CD8-positive, alpha-beta memory T cell (primary cell): ENCODE measurements at places on chromosomes 5 and 9. TPM values are rescaled to one million over a fixed set of nuclear protein-coding genes. Genes with fewer than 3 reads are reported as not detected.

The SPINK7 gene
- total RNA-seq: not detected

GRCh38 chr5:20605732-20606525 lies 617.9 kb upstream of the CDH18 start:
- H3K27ac ChIP-seq: no peak overlapping the region
- no peak overlapping the region for H3K4me3 ChIP-seq
- no peaks in the 10 kb centered on the region for H3K4me1 ChIP-seq
- no peaks in the 10 kb centered on the region for H3K36me3 ChIP-seq
- no peak for DNase-seq

The PSMD5 gene
- 60.9 TPM for total RNA-seq

DNA sequence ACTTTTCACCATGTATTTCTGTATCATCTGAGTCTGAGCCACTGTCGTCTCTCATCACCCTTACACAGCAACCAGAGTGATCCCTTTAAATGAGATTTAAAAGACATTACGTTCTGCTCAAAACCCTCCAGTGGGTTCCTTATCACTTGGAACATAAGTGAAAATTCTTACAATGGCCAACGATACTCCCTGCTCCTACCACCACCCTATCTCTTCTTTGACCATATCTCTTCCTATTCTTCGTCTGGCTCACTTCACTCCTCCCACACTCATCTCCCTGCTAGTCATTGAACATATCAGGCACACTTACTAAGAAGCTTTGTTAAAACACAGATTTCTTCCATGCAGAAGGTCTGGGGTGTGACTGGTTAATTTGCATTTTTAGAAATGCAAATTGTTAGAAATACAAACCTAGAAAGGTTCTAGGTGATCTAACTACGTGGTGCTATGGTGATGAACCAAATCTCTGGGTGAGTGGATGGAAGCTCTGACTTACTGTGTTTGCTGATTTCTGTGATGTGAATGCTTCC lies 166.6 kb upstream of the CD180 start:
- H3K4me3 ChIP-seq: no peak overlapping the region
- H3K4me1 ChIP-seq: peaks cover 11% of the 10 kb centered on the region
- no peak for DNase-seq
- no peak overlapping the region for H3K27ac ChIP-seq
- no peaks in the 10 kb centered on the region for H3K36me3 ChIP-seq

- DNase-seq: no peak
- H3K4me1 ChIP-seq: peaks cover 22% of the 10 kb centered on the region
- H3K4me3 ChIP-seq: no peak overlapping the region
- H3K27ac ChIP-seq: no peak overlapping the region
Observed at GRCh38 chr9:34642679-34643078, 3.8 kb upstream of the GALT start.

The SMIM33 gene
- total RNA-seq: 0.11 TPM

DNA sequence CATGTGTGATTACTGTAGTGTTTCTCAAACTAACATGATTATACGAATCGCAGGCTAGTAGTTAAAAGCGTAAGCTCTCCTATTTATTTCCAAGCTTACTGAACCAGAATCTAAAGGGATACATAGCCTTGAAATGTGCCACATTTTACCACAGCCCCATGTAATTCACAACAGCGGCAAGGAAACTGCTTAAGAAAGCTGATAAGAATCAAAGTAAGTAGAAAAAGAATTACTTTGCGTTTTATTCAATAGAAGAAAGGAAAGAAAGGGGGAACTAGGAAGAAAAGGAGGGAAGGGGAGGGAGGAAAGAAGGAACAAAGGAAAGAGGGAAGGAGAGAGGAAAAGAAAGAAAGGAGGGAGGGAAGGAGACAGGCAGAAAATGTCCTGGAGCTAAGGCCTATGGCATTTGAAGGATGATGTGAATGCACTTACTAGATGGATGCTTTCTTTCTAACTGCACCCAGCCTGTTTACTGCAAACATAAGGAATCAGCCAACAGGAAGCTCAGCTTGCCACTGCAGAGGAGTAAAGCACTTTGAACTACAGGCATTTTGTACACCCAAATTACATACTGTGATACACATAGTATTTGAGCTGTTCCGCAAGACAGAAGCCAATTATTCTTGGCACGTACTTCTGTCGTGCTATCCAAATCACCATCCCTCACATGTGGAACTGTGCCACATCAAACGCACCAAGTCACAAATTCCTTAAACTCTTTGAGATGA lies 521.7 kb downstream of the RAB3C start:
- H3K27ac ChIP-seq: no peak overlapping the region
- H3K27me3 ChIP-seq: no peaks in the 10 kb centered on the region
- H3K4me1 ChIP-seq: peaks cover 6% of the 10 kb centered on the region
- DNase-seq: no peak
- H3K36me3 ChIP-seq: no peaks in the 10 kb centered on the region

DNA sequence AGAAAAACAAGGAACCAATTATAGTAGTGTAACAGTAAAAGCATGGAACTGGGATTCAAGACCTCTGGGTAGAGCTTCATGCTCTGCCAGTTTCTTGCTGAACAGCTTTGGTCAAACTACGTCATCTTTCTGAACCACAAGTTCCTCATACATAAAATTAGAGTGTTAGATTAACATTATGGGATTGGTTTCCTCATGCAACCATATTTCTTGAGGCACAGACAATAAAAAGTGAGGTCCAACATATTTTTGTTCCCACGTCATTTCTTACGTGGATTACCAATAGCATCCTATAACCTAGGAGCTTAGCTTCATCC lies 354.8 kb downstream of the TMEM232 start:
- H3K27ac ChIP-seq: no peak overlapping the region
- no peak for DNase-seq
- no peak overlapping the region for H3K4me3 ChIP-seq
- no peaks in the 10 kb centered on the region for H3K27me3 ChIP-seq
- no peaks in the 10 kb centered on the region for H3K36me3 ChIP-seq

DNA sequence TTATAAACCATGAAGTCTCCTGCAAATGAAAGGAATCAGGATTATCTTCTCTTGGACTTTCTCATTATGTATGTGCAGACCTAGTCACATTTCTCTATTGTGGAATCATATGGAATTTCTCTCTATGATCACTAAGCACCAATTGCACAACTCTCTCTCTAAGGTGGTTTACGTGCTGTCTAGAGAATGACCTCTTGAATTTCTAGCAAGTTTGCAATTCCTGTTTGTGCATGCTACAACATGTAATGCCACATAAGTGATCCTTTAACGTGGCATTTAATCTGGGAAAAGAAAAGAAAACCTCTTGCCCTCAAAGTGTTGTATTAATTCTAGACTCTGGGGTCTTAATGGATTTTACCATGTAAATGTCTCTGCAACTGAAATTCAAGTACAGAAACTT lies 5.0 kb upstream of the PPP2R2B start:
- no peaks in the 10 kb centered on the region for H3K27me3 ChIP-seq
- H3K36me3 ChIP-seq: no peaks in the 10 kb centered on the region
- no peak for DNase-seq
- no peak overlapping the region for H3K4me3 ChIP-seq

The OTULINL gene
- total RNA-seq: 15.4 TPM

The QSOX2 gene
- total RNA-seq: 15.3 TPM

The INSYN2B gene
- not detected for total RNA-seq

DNA sequence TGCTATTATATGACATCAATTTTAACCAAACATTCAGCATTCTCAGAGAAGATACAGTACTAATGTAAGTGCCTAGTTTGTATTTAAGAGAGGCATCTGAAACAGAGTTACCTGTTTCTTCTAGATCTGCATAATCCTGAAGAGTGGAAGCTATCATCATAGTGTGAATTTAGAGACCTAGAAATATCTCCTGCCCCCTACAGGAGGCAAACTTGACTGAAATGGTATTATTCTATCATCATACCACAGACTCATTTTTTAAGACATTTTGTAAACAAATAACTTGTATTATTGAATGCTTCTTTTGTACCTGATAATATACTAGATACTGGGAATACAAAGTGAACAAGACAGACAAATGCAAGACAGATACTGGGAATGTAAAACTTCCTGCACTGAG lies 216.8 kb upstream of the RPS23 start:
- no peaks in the 10 kb centered on the region for H3K4me1 ChIP-seq
- H3K27me3 ChIP-seq: no peaks in the 10 kb centered on the region
- no peak overlapping the region for H3K27ac ChIP-seq
- H3K36me3 ChIP-seq: no peaks in the 10 kb centered on the region
- H3K4me3 ChIP-seq: no peak overlapping the region

DNA sequence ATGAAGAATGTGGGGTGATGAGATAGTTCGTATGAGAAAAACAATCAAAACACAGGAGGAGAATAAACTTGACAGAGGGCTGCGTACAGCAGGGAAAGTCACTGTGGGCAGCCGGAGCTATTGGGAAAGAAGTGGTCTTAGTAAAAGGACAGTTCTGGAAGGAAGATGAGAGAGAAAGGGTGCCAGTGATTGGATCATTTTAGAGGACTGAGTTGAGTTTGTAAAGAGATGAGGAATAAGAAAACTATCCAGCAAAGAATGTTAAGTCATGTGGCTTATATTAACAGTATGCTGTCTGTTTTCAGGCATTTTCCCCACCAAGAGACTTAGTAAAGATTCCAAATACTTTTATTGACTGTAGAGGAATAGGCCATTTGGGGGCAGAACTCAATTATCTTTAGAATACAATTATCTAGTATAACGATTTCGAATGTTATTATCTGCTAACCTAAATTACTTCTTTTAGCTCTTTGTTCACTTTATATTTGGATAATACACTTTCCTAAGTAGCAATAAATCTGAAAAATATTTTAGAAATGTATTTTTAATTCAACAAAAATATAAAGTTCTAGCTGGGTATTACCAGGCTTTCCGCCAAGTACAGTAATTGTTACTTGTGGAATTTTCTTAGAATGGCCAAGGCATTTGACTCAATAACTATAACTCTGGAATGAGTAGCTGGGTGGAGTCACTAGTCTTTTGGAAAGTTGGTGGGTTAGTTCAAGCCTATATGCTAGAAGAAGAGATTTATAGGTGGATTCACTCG lies 15.5 kb upstream of the LOX start:
- H3K36me3 ChIP-seq: no peaks in the 10 kb centered on the region
- no peaks in the 10 kb centered on the region for H3K4me1 ChIP-seq

The DBH gene
- not detected for total RNA-seq

GRCh38 chr5:32076699-32077695 lies 97.1 kb downstream of the GOLPH3 start:
- DNase-seq: peak; percentile 37
- no peaks in the 10 kb centered on the region for H3K27me3 ChIP-seq
- H3K27ac ChIP-seq: no peak overlapping the region
- H3K36me3 ChIP-seq: no peaks in the 10 kb centered on the region
- H3K4me1 ChIP-seq: no peaks in the 10 kb centered on the region

DNA sequence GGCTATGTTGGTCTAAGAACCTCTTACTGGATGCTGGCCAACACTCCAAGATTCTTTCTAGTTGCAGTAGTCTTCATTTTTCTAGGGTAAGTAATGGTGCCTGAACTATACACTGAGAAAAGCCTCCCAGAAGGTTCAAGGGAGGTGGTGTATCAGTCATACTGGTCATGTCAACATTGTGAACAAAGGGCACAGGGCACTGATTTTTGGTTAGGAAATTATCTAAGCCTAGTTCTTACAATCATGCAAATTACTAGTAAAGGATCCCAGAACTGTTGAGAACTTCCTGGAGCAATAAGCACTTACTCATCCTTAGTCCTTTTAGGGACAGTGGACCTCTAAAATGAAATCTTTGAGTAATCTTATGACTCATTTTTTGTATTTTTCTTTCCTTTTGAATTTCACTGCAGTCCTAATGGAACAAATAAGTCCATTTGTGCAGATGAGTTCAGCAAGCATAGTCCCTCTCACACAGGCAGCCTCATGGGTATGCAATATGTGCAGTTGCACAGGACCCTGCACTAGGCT lies 21.1 kb upstream of the CDC42SE2 start:
- H3K36me3 ChIP-seq: no peaks in the 10 kb centered on the region
- H3K4me1 ChIP-seq: no peaks in the 10 kb centered on the region
- DNase-seq: no peak

GRCh38 chr5:135828782-135829127 lies 5.7 kb upstream of the SLC25A48 start:
- no peak for DNase-seq
- no peaks in the 10 kb centered on the region for H3K36me3 ChIP-seq
- H3K27ac ChIP-seq: no peak overlapping the region
- no peaks in the 10 kb centered on the region for H3K4me1 ChIP-seq
- H3K27me3 ChIP-seq: no peaks in the 10 kb centered on the region

- H3K4me3 ChIP-seq: no peak overlapping the region
- no peak overlapping the region for H3K27ac ChIP-seq
- no peak for DNase-seq
- no peaks in the 10 kb centered on the region for H3K27me3 ChIP-seq
- no peaks in the 10 kb centered on the region for H3K36me3 ChIP-seq
- no peaks in the 10 kb centered on the region for H3K4me1 ChIP-seq
Observed at GRCh38 chr9:90074316-90074962, 469.6 kb downstream of the GADD45G start.

The NFIB gene
- total RNA-seq: not detected

- no peak for DNase-seq
- no peaks in the 10 kb centered on the region for H3K36me3 ChIP-seq
- no peaks in the 10 kb centered on the region for H3K4me1 ChIP-seq
- H3K4me3 ChIP-seq: no peak overlapping the region
- H3K27ac ChIP-seq: no peak overlapping the region
Observed at GRCh38 chr5:63854076-63854475, 108.2 kb downstream of the HTR1A start.

The ADAM19 gene
- 26.8 TPM for total RNA-seq

The RGS7BP gene
- not detected for total RNA-seq

- H3K4me1 ChIP-seq: peaks cover 10% of the 10 kb centered on the region
- no peak overlapping the region for H3K4me3 ChIP-seq
- peaks cover 22% of the 10 kb centered on the region for H3K27me3 ChIP-seq
- no peaks in the 10 kb centered on the region for H3K36me3 ChIP-seq
Observed at GRCh38 chr5:139758510-139759075, 37.0 kb upstream of the PSD2 start.

The WNT8A gene
- not detected for total RNA-seq

GRCh38 chr5:66361070-66361469 lies 217.0 kb downstream of the SREK1 start:
- no peak overlapping the region for H3K4me3 ChIP-seq
- DNase-seq: no peak
- H3K27ac ChIP-seq: no peak overlapping the region
- no peaks in the 10 kb centered on the region for H3K27me3 ChIP-seq
- no peaks in the 10 kb centered on the region for H3K36me3 ChIP-seq
- H3K4me1 ChIP-seq: no peaks in the 10 kb centered on the region

DNA sequence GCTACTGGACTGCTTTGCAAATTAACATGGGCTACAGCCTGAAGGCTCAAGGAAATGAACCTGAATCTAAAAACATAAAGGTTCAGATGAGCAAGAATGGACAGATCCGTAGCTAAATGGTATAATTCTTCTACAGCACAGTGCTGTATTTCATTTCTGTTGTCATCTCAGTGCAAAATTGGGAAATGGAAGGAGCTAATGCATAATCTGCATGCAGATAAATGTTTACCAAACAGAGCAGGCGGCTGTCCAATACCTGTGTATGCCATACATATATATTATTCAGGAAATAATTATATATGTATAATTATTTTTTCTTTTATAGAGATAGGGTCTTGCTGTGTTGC lies 4.3 kb upstream of the HSPA9 start:
- no peak for DNase-seq
- H3K27me3 ChIP-seq: no peaks in the 10 kb centered on the region
- no peak overlapping the region for H3K27ac ChIP-seq
- H3K4me3 ChIP-seq: no peak overlapping the region
- peaks cover 6% of the 10 kb centered on the region for H3K4me1 ChIP-seq

The TAF11L6 gene
- not detected for total RNA-seq

- no peaks in the 10 kb centered on the region for H3K4me1 ChIP-seq
- no peak overlapping the region for H3K4me3 ChIP-seq
- H3K27ac ChIP-seq: no peak overlapping the region
Observed at GRCh38 chr5:106759581-106759980, 911.2 kb downstream of the EFNA5 start.

The FIBCD1 gene
- not detected for total RNA-seq

The GSN gene
- 4.2 TPM for total RNA-seq

The APC gene
- 23.1 TPM for total RNA-seq
